ENCODE measurements at places on chromosomes 16 and 17.

DNA sequence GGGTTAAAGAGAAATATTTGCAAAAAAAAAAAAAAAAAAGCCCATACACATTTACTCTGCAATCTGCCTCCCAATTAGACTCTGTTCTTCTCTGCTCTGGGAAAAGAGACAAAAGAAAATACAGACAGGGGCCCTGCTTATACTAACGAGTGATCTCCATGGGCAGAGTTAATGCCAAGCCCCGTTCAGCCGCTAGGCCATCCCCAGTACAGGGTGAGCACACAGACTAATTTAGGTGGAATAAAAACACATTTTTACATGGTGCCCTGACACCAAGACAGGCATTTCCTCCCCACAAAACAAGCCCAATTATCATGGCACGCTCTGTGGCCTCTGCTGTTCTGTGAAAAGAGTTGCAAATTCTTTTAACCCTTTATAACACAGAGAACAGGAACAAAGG, 356.3 kb upstream of the C16orf82 start:
- no peak for DNase-seq

DNA sequence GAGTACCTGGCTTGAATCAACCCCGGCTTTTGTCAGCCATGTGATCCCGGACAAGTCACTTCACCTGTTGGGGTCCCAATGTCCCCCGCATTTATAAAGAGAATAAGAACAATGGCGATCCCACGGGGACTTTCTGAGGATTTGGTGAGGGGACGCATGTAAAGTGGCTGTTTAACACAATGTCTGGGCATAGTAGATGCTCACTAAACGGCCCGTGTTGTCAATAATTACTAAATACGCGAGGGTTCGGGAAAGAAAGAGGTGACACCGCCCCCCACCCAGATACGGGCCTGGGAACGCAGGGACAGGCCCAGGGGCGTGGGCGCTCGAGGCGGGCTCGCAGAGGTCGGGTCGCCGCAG, 1.8 kb downstream of the SYNGR3 start:
- DNase-seq = no peak

DNA sequence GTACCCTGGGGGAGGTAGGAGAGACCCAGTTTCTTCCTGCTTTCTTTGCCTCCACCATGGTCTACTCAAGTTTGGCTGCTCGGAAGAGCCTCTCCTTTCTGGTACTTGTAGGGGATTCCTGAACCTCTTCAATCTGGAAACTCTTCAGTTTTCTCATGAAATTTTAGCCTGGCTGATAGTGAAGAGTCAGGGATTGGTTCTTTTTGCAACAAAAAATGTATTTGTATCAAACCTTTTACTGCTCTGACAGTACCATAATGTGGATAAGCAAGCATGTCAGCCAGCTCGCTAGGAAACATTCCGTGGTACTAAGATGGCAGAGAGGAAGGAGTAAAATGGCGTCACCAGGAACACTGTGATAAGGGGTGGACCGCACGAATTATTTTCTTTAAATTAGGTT, 55.4 kb downstream of the NUP93 start:
- no peak for DNase-seq

DNA sequence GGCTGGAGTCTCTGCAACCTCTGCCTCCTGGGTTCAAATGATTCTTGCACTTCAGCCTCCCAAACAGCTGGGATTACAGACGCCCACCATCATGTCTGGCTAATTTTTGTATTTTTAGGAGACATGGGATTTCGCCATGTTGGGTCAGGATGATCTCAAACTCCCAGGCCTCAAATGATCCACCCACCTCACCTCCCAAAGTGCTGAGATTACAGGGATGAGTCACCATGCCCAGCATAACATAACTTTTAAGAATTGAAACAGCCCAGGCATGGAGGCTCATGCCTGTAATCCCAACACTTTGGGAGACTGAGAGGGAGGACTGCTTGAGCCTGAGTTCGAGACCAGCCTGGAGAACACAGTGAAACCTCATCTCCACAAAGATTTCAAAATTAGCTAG, 2.5 kb downstream of the RSL1D1 start:
- peak; percentile 28 for DNase-seq

- no peak for DNase-seq
Measured at GRCh38 chr17:4241535-4241934, 22.2 kb downstream of the ANKFY1 start.

- no peak for DNase-seq
Measured at GRCh38 chr16:78375055-78375679, 275.7 kb downstream of the WWOX start.

All from AG10803 (cell line).